ENCODE measurements at places on chromosomes 11 and 22.

GRCh38 chr22:41459431-41459830 lies 9.1 kb downstream of the PHF5A start:
- DNase-seq: no peak

DNA sequence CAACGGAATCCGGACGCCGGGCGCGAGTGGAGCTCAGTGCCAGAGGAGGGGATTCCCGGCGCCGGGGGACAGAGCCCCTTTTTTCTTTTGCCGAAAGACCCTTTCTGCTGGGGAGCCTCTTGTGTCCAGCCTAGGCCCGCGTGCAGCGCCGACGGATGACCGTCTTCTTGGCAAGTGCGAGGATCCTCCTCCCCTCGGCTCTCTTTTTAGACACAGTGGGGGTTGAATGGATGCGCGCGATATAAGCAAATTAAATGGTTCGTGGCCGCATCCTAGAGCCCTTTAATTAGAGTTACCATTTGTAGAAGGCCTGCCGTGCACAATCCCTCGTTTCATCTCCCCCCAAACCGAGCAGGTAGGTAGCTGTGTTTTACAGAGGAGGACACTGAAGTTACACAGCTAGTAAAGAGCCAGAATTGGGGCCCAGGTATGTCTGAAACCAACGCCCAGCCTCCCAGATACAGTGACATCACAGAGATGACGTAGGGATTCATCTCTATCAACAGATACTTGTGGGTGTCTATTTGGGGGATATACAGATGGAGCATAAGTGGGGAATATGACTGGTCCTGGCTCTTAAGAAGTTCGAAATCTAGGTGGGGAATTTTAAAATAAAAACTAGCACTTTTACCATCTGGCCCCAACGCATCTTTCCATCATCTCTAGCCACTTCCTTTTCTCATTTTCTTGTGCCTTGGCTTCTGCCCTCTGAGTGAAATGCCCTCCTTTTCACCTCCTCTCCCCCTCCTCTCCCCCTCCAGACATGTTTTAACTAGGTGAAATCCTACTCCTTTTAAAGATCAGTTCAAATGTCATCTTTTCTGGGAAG lies 875 bp downstream of the TCP11L1 start:
- peak; percentile 16 for DNase-seq

DNA sequence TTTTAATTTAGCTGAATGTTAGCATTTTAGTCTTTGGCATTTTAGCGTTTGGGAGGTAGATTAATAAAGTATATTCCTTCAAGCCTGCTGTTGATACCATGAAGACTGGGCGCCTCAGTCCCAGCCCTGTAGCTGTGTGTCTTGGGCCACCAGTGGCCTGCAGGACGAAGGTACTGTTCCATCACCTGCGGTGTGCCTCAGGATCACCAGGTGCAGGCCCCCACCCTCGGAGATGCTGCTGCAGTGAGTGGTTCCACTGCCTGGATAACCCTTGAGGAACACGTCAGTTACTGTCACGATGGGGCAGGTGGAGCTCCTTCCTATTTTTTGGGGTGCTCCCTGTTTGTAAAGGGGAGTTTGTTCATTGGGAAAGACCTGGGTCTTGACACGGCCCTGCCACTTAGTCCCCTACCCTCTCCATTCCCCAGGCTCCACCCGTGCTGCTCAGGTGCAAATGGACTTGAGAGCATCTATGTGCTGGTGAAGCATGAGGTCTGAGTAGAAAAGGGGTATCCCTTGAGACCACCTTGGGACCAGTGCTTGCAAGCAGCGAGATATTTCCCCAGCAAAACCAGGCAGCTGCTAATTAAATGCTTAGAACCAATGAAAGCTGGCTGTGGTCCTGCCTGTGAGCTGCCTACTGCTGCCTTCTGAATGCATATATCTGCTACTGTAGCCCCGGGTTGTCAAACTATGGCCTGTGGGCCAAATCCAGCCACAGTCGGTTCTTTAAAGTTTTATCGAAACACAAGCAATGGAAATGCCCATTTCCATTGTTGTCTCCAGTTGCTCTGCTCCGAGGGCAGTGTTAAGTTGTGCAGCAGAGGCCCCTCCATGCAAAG lies 28.7 kb downstream of the INCENP start:
- DNase-seq: no peak

DNA sequence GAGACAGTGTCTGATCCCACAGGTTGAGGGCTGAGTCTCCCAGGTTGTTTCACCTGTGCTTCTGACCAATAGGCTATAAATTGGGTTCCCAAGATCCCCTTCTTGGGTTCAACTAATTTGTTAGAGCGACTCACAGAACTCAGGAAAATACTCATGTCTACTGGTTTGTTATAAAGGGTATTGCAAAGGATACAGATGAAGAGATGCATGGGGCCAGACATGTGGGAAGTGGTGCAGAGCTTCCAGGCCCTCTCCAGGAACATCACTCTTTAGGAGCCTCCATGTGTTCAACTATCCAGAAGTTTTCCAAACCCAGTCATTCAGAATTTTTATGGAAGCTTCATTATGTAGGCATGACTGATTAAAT lies 4.7 kb downstream of the KLHL22 start:
- DNase-seq: no peak

Measured in stimulated activated CD8-positive, alpha-beta memory T cell treated with anti-CD3 and anti-CD28 coated beads, Interleukin-7, amount 100 ng/mL, for 48 hours (primary cell).